ENCODE measurements at places on chromosomes 2 and 18.

GRCh38 chr2:9307535-9307934 is 100.9 kb downstream of the ASAP2 start:
- no peak for DNase-seq

- DNase-seq = no peak
These were observed 901.7 kb upstream of the LRRTM1 start for GRCh38 chr2:81206216-81206615.

DNA sequence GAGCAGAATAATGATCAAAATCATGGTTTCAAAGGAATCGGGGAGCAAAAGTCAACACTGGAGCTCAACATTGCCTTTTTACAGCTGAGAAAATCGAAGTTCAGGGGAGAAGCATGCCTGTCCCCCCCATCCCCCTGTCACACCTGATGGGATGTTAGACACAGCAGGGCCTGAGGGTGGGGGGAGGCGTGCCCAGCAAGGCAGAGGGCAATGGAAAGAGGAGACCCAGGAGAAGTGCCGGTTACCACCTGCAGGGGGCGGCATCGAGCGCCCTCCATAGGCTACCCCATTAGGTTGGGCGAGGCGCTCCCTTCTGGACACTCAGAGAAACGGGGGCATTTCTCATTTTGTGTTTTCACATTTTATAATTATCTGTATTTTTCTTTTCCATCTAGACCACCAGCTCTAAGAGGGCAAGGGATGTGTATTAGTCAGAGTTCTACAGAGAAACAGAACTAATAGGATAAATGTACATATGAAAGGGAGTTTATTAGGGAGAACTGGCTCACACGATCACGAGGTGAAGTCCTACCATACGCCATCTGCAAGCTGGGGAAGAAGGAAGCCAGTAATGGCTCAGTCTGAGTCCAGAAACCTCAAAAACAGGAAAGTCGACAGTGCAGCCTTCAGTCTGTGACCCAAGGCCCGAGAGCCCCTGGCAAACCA is 271.3 kb downstream of the LRATD1 start:
- peak; percentile 72 for DNase-seq

DNA sequence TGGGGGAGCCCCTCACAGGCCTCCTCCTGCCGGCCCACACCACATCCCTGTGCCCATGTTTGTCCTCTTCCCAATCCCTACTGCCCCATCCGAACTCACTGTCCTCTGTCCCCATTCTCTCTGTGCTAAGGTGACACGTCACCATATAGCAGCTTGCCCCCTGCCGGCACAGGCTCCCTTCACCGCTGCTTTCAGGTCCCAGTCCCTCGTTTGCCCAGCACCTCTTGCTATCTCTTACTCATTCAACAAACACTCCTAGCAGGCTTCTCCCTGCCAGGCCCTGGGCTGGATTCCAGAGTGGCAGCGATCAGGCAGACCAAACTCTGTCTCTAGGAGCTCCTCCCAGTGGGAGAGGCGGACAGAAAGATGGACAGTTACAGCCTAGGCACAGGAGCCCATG is 74.3 kb downstream of the TFCP2L1 start:
- no peak for DNase-seq

DNA sequence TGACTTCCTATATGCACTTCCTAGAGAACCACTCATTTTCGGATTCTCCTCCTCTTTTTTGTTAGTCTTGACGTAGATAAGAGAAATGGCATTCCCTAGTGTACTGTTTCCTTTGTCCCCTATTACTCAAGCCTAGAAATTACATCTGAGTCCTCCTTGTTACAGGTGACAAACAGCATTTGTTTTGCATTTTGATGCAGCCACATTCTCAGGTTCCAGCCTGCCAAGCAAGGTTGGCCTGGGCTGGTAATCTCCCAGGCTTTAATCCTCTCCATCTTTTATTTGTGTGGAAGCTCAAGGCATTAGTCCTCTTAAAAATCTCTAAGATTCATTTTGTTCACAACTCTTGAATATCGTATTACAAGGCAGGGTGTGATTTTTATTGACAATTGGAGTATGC is 318.0 kb upstream of the NRP2 start:
- no peak for DNase-seq
